ENCODE measurements at places on chromosomes 5 and 9.

DNA sequence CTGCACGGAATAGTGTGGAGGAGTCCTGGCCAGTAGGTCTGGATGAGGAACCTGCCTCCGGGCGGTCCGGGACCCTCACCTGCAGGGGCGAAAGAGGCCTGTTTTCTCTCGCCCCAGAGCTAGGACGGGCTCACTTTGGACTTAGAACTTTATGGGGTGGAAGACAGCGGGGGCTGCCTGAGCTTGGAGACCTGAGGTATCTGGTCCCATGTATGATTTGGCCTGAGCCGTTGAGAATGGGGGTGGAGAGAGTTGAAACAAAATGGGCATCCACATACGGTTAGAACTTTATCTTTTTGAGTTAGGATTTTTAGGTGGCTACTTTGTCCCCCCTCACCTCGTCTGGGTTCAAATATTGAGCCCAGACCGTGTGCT is 681 bp upstream of the ETF1 start:
- no peak for DNase-seq

DNA sequence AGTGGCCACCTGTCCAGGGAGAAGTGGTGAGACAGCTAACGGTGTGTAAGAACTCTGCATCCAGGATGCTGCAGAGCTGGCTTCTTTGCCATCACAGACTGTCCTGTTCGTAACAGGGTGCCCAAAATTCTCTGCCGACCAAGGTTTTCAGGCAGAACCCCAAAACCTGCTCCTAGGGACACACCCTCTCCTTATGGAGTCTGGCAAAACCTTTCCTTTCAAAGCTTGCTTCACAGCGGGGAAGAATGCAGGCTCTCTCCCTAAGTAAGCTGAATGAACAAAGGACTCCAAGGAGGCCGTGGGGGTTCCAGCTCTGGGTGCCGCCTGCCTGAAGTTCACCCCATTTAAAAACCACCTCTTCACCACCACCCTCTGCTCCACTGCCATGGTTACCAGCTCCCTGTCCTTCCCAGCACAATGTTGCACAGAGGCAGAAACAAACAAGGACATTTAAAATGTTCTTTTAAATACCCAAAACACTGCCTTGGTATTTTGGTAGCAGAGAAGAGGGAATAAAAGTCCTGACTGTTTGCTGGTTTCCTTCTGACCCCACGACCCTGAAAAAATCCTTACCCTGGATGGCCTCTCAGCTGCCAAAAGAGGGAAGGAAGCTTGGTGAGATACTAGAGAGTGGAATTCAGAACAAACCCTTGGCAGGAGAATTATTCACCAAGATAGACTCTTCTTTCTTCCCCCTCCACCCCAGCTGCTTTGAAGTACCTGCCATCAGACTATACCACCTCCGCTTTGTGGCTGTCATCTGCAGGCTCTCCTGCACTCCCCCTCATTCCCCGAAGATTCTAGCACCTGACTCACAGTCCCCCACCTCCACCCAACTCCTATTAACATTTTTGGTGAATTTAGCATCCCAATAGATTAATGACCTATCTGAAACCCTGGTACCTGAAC is 7.1 kb upstream of the KLF9 start:
- DNase-seq: no peak

DNA sequence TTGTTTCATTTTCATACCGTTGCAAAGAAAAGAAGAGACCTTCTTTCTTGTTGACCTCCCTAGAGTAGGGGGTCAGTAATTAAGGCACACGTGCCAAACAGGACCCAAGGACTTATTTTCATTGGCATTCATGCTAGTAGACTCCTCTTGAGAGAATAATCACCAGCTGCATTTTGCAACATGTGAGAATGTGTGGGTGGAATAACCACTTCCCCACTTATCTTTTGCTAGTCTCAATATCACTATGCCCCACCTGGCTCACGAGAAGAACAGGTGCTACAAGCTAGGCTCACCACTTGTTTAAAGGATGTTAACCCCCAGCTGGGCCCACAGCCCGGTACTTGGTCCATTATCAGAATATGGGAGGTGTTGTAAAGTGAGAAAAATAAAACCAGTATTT is 460.7 kb upstream of the MEF2C start:
- DNase-seq: no peak

- no peak for DNase-seq
These were observed 34.4 kb downstream of the RASA1 start for GRCh38 chr5:87302061-87302460.

Measured in left kidney (tissue), 8 donors.